Left renal pelvis (tissue), 4 donors: ENCODE measurements at places on chromosomes 3 and 15.

- DNase-seq, result no peak
Observed at GRCh38 chr15:80456517-80457492, 52.6 kb downstream of the ARNT2 start.

DNA sequence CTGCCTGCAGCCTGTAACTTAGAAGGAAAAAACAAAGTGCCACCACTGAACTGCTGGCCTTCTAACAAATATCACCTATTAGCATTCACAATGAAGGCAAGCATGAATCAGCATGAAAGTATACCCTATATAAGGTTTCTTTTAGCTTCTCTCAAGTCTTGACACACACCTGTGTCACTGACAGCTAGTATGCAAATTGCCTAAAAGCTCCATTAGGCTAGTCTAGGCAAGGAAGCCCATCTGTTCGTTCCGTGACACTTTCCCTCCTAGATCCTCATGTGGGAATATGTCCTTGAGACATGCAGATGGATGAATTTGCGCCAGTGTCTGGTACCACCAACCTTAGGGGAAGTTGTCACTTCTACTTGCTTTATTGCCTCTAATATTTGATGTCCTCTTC is 129.3 kb downstream of the RBMS3 start:
- DNase-seq, result no peak

GRCh38 chr3:182148360-182148759 is 436.6 kb downstream of the SOX2 start:
- DNase-seq, result no peak

GRCh38 chr15:82750831-82751180 is 41.1 kb upstream of the AP3B2 start:
- DNase-seq, result no peak

DNA sequence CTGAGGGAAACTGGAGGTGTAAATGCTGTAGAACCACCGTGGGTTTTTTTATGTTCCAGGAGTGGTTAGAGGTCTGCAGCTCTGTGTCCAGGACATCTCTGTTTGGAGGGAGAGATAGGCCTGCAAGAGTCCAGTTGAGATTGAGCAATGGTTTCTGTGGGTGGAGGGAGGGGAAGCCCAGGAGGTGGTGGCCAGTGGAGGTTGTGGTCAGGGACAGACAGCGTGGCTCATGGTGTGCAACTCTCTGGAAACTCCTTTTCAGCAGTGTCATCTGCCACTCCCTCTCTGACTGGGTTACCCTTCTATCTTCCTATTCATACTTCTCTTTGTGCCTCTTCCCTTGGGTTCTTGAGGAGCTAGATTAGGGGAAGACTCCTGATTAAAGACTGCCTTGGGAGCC is 9.6 kb downstream of the XCR1 start:
- DNase-seq, result no peak
